ENCODE measurements at places on chromosomes 2 and 18.

GRCh38 chr2:120269076-120269744 lies 16.6 kb downstream of the RALB start:
- DNase-seq = no peak

- DNase-seq = no peak
These were observed 361 bp upstream of the HAT1 start for GRCh38 chr2:171921970-171922229.

- DNase-seq = no peak
These were observed 397.1 kb downstream of the ERBB4 start for GRCh38 chr2:212141499-212141898.

- DNase-seq = no peak
These were observed 77.1 kb upstream of the SLC39A10 start for GRCh38 chr2:195579776-195580555.

GRCh38 chr2:110124038-110124825 lies 8.6 kb upstream of the MALL start:
- DNase-seq = no peak

- DNase-seq = no peak
These were observed 440.9 kb downstream of the PTPRM start for GRCh38 chr18:8008033-8008432.

Measured in fibroblast of skin of left biceps (primary cell).